Stimulated activated CD4-positive, alpha-beta T cell treated with anti-CD3 and anti-CD28 coated beads, Interleukin-1b, Interleukin-23, amount 100 ng/mL, for 1 hour (primary cell): ENCODE measurements at places on chromosomes 12 and 14.
A peak's percentile ranks its signal among the peaks of the same experiment; 100 is the strongest.

GRCh38 chr14:39266871-39267607 is 33.3 kb downstream of the MIA2 start:
- DNase-seq: peak; percentile 37

GRCh38 chr14:69637503-69638031 is 26.2 kb downstream of the SUSD6 start:
- DNase-seq: no peak

- DNase-seq: no peak
Observed at GRCh38 chr12:65747338-65747737, 76.9 kb upstream of the HMGA2 start.

DNA sequence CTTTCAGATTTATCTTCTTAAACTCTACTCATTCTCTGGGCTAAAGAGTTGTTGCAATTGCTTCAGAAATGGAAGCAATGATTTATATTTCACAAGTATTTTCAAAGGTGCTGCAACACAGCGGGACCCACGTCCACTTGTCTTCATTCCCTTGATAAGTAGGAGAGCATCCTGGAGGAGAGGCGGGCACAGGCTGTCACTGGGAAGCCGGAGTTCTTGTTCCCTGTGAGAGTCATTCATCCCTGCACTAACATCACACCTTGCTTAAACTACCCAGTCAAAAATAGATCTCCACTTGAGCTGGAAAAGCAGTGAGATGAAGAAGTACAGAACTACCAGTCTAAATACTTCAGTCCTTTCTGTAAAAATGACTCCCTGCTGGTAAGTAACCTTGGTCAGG is 160.5 kb upstream of the RASSF8 start:
- no peak for DNase-seq

DNA sequence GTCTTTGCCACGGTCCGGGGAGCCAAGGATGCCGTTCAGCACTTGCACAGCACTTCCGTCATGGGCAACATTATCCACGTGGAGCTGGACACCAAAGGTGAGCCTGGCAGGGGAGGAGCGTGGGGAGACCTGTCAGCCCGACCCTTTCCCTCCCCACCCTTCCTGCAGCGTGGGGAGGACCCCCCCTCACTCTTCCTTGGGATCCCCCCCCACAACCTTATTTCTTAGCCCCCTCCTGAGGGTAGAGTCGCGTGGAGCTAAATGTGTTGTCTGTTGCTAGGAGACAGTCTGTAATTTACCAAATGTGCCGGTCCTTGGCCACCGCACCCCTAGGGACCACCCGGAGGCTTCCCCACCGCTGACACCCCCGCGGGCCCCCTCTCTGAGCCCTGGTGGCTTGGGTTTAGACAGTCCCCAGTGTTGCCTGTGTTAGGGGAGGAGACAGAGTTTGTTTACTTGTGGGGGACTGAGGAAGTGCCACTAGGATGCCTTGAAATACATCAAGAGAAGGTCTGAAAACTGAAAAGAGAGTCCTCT is 2.3 kb downstream of the SETD1B start:
- DNase-seq: no peak

- no peak for DNase-seq
Observed at GRCh38 chr12:33296529-33296928, 143.1 kb downstream of the SYT10 start.

DNA sequence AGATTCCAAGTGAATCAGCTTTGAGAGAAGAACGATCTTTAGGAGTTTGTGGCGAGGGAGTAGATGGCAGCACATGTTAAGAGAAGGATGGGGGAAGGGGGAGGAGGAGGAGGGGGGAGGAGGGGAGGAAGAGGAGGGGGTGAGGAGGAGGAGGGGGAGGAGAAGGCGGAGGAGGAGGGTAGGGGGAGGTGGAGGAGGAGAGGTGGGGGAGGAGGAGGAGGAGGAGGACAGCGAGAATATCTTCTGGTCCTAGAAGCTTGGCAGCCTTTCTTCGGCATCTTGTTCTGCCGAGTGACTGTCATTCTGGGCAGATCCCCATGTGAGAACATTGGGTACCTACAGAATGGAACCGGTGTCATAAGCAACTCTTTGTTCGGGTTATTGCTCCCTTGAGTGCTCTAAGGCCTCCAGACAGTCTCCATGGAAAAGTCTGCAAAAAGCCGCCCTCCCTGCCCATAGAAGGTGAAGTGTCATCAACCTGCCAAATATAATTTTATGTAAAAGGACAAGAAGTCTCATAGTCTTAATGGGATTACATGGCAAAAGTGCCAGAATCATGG is 6.9 kb downstream of the RFC5 start:
- DNase-seq: no peak

- DNase-seq: no peak
Observed at GRCh38 chr14:90505531-90505930, 108.7 kb downstream of the CALM1 start.

GRCh38 chr14:71243697-71244096 is 336.4 kb downstream of the PCNX1 start:
- DNase-seq: no peak

GRCh38 chr14:79294499-79294898 is 916.8 kb downstream of the DIO2 start:
- DNase-seq: no peak

GRCh38 chr12:1034751-1035457 is 43.9 kb downstream of the ERC1 start:
- no peak for DNase-seq

DNA sequence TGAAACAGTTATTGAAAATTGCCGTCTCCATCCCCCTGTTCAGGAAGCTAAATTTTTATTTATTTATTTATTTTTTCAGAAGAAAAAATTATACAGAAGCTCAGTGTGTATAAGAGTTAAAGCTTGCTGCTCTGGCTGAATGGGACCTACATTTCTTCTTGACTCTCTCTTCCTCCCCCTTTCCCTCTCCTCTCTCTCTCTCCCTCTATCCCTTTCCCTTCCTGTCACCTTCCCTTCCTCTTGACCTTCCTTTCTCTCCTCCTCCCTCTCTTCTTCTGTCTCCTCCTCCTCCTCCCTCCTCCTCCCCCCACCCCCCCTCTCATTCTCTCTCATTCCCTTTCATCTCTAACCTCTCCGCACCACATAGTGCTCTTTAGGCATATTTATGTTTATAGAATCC is 39.1 kb downstream of the APAF1 start:
- no peak for DNase-seq

GRCh38 chr14:90676912-90677311 is 139.3 kb downstream of the TTC7B start:
- no peak for DNase-seq

- no peak for DNase-seq
Observed at GRCh38 chr12:102430661-102431060, 49.7 kb downstream of the IGF1 start.

DNA sequence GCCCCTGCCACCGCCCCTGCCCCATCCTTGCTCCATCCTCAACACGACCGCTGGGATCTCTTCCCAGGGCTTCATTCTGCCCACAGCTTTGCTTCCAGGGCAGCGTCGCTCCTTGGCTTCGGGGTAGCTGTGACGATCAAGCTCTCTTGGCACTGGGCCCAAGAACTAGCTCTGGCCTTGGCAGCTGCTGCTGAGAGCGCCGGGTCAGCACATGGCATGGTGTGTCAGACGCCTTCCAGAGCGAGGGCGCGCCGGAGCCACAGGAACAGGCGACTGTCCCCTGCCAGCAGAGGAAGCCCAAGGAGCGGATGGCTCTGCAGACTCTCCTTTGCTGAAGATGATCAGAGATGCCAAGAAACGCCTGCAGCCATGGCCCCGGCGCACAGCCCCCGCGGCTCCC is 15.9 kb downstream of the RAB35 start:
- DNase-seq: no peak

DNA sequence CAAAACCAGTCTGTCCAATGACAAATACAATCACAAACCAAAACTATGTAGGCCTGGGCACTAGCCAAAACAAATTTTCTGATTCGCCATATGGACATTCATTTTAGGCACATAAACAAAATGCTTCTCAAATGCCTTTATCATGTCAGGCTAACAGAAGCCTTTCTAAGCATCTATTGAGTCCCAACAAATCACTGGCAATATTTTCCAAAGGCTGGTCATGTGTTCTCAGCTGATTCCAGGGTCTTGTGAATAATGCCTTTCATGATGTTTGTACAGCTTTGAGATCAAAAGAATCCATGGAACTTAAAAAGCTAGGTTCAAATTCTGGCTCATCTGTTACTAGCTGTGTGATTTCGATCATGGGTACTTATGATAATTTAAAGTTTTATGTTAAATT is 16.1 kb downstream of the FSCB start:
- DNase-seq: no peak

DNA sequence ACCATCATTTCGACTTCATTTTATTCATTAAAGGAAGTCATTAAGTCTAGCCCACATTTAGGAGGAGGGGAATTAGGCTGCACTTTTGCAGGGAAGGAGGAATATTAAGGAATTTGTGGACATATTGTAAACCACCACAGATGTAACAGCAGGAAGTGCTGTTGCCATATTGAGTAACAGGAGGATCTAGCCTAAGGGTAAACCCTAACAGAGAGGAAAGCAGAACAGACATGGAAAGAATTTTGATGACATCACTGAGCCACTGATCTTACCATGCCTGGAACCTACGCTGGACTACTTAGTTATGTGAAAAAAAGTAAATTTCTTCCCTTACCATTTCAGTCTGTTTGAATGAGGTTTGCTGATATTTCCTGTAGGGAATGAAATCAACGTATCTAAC is 100.7 kb upstream of the ATF7IP start:
- no peak for DNase-seq
